ENCODE measurements at places on chromosomes 2 and 18.
A peak's percentile ranks its signal among the peaks of the same experiment; 100 is the strongest.

GRCh38 chr2:227366769-227367426 lies 12.2 kb downstream of the TM4SF20 start:
- DNase-seq: no peak

DNA sequence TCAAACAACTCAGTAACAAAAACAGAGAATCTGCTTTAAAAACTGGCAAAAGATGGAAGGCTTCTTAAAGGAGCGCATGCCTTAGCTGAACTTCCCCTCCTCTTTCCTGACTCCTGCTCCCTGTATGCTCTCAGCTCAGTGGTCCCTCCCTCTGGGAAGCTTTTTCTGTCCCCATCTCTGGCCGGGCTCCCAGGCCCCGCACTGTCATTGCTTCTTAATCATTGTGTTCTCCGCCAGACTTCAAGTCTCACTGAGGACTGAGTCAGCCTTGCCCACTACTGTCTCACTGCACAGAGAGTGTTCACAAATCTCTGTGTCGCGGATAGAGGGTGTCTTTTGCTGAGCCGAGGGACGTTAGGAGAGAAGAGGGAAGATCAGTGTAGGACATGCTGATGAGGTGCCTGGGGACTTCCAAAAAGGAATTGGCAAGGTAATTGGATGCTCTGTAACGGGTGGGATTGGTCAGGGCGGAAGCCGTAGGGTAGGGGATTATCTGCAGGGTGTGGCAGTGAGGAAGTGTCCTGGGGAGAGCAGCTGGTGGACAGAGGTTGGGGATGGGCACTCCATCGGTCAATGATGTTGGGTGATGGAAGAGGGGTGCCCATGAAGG lies 16.2 kb downstream of the TOGARAM2 start:
- no peak for DNase-seq

- no peak for DNase-seq
Measured at GRCh38 chr2:112483831-112484230, 1.9 kb downstream of the TTL start.

DNA sequence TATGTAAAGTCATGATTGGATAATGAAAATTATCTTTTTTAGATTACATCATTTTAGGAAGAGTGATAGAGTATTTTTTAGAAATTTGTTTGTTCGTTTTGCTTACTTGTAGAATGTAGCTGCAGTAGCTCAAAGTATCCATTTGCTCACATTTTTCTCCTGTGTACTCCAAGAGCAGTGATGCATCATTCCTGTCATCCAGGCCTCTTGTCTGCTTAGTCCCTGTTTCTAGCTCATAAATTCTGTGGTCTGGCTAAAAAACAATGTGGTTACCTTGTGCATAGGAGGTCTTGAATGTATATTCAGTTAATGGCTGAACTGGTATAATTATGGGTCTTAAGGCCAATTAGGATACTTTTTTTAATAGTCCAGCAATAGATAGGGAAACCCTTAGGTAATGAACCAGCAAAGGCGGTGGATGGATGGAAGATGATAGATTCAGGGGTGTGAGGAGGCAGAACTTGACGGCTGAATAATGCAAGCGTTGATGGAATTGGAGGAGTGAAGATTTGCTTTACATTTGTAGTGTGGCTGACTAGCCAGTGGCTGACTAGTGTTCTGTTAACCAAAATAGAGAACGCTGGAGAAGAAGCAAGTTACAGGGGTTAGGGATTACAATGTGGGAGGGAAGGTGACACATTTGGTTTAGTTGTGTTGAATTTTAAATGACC lies 145.0 kb downstream of the ZNF407 start:
- DNase-seq: no peak

DNA sequence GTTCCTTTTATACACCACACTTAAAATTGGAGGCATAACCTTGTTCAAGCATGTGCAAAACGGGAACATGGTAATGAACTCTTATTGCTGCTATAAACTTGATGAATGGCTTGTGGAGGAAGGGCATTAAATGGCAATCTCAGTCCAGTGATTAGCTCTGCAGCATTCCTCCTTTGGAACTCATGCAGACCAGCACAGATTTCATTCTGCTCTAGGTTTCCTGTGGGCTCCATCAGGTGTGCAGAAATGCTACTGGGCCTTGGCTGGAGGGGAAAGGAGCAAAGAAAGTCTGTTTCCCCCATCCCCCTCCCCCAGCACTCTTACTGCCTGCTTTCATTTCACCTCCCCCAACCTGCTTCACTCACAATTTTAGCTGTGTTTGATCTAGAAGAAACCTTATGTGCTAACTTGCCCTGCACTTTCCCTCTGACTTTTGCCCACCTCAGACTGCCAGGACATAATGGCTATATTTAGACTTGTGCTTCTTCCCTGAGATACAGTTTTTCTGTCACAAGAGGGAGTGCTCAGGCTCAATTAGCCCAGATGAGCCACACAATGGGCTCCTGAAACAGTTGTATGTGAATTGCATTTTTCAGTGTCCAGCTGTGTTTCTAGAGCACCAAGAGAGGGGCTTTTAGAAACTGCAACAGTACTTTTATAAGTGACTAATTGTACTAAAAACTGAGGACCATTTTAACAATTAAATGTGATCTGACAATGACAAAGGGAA lies 109.8 kb downstream of the FSHR start:
- no peak for DNase-seq

DNA sequence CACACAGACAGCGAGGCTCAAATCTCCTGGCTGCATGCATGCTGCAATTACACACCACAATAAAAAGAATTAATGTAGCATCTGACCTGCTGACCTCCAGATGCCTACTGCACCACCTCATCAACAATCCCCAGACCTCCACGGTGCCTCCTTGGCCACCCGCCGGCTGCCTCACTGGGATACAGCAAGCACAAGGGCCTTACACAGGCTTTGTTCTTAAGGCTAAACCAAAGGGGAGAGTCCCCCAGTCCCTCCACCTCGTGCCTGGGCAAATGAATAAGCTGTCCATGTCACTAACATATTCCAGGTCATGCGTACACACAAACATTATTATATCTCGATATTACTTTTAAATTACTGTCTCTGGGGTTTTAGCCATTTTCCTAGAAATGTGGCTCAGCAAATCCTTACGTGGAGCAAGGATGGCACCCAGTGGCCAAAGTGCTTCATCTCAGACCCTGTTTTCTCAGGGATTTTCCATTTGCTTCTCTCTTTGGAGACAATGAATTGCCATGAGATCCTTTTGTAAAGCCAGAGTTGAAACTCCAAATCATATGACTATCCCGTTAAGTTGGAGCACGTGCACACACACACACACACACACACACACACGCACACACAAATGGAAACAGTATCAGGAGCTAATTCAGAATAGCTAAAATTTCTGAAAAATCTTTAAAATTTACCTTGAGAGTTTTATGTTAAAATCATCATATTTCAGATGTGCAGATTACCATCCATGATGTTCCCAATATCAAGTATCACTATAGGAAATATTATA lies 313.8 kb downstream of the PDE11A start:
- DNase-seq: no peak

GRCh38 chr2:163612332-163612731 lies 123.5 kb downstream of the FIGN start:
- DNase-seq: no peak

GRCh38 chr2:127143841-127144782 lies 37.2 kb upstream of the BIN1 start:
- no peak for DNase-seq

GRCh38 chr2:110869472-110870446 lies 137.4 kb downstream of the ACOXL start:
- peak; percentile 15 for DNase-seq
